ENCODE measurements at places on chromosomes 3 and 15.

DNA sequence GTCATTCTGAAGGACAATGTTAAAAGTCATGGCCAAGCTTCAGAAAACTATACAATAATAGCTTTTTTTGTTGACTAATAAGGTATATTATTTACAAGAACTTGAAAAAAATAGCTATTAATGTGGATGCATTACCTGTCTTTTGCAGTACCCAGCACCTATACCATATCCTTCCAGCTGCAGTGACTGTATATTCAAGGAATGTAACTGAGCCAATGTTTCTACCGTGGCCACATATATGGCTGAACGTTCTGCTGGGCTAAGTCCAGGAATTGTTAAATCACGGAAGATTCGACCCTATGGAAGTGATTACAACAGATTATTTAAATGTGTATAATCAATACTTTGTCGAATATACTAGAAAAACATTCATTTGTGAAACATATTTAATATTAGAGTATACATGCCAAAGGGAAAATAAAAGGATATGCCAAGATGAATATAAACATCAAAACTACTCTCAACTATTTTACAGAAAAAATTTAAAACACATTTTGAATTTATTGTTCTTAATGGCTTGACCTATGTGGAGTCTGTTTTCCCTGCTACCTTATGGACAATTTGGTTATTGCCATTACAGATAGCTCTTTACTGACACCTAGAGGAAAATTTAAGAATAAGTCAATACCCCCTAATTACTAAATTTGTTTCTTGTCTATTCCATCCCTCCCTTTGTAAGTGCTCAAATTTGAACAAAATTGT, 17.6 kb downstream of the ACAD11 start:
- no peak for DNase-seq

DNA sequence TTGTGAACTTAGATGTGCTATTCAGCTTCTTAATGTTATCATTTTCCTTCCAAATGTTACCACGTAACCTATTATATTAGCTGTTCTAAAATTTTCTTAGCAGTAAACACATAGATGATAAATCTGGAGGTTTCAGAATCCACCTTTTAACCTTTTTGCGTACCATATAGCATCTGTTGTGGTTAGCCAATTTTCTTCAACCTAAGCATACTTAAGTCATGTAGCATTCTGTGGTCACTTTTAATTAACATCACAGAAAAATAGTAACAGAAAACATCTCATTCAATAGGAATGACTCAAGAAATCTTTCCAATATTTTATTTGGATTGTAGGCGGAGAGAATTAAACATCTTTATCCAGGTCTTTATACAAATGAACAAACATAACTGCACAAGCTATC, 1465.3 kb upstream of the GBE1 start:
- DNase-seq, result no peak

DNA sequence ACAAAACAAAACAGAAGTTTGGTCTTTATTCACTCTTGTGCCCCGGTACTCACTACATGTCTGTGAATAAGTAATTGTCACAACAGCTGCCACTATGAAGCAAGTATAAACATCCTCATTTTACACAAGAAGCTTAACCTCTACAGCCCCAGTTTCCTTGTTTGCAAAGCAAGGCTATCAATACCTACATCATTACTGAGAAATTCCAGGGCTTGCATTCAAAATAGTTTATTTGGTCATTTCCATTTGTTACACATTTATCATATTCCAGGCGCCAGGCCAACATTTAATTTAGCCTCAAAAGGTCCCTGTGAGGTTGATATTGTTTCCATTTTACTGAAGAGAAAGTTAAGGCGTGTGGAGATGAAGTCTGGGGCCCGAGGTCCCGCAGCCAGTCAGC, 161.4 kb upstream of the LRTM1 start:
- no peak for DNase-seq

GRCh38 chr15:31298707-31299172, 27.9 kb upstream of the KLF13 start:
- DNase-seq, result no peak

DNA sequence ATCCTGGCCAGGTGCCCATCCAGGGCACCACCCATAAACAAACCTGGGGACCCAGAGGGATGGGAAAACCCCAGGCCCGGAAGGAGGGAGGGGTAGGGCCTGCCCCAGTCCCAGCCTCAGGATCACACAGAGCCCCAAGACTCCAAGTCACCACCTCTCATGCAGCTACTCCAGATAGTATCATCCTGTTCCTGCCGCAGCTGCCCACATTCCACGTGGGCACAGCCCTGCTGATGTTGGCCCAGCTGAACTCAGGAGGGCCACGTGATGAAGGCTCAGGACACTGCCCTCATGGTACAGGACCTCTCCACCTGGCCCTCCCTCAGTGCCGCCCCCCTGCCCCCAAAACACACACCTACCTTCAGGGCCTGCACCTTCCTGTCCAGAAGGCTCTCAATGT, 69.5 kb downstream of the CACNA2D2 start:
- DNase-seq, result no peak

DNA sequence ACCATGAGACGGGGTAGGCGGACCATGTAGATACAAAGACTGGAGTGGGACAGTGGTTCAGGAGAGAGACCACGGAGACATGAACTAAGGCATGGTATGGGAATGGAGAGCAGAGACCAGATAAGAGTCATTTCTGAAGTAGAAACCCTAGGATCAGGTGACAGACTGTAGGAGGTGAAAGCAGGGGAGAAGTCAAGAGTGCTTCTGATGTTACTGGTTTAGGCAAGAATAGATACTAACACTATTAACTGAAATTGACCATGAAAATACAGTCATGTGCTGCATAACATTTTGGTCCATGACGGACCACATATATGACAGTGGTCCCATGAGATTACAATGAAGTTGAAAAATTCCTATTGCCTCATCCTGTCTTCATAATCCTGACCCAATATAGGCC, 41.7 kb downstream of the RASGRP1 start:
- DNase-seq, result no peak

GRCh38 chr3:40532252-40532651, 7.5 kb downstream of the ZNF621 start:
- no peak for DNase-seq

DNA sequence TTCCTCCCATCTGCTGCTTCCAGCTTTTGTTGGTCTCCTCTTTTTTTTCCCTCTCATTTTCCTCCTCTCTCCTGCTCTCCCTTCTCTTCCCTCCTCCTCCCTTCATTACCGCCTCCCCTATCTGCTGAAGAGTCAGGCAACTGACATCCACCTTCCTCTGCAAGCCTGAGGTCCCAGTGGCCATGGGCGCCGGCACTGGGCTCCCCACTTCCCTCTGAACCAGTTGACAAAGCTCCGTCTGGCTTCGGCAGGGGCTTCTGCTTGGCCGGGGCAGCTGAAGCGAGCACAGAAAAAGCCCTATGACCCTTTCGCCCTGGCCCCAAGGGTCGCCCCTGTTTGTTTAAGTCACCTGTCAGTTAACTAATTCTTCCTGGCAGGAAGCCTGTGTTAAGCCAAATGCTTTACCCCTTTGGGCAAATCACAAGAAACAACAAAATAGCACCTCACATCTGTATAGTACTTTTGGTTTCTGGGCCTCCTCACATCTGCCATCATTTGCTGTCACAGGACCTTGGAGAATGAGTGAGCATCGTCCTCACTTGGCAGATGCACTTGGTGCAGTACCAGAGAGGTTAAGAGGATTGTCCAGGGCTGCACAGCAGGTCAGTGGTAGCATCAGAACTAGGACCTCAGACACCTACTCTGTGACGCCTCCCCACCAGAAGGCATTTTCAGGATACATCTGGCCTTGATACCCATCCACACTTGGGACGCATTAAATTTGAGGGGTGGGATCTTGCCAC, 27.7 kb downstream of the ITGA11 start:
- no peak for DNase-seq

GRCh38 chr3:38157595-38157994, 7.7 kb upstream of the OXSR1 start:
- no peak for DNase-seq

DNA sequence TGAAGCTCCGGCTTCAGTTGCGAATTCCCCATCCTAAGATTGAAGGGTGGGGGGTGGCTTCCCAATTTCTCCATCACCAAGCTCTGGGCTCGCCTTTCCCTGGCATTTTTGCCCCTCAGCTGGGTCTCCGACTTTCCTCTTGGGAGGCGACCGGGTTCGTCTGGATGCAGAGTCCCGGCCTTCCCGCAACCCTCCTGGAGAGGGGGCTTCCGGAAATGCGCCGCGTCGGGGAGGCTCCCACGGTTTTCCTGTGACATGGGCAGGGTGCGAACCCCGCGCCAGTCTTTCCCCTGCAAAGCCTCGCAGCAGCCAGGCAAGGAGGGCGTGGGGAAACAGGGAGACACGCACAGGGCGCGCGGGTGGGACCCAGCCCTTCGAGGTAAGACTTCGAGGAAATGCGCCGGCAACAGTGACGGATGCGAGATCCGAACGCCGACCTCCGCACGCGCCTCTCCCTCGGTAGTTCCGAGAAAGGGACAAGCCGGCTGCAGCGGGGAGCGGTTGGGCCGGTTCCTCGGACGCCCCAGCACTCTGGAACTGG, 466 bp upstream of the HCN4 start:
- no peak for DNase-seq

GRCh38 chr15:67047149-67047661, 18.2 kb upstream of the SMAD3 start:
- no peak for DNase-seq

DNA sequence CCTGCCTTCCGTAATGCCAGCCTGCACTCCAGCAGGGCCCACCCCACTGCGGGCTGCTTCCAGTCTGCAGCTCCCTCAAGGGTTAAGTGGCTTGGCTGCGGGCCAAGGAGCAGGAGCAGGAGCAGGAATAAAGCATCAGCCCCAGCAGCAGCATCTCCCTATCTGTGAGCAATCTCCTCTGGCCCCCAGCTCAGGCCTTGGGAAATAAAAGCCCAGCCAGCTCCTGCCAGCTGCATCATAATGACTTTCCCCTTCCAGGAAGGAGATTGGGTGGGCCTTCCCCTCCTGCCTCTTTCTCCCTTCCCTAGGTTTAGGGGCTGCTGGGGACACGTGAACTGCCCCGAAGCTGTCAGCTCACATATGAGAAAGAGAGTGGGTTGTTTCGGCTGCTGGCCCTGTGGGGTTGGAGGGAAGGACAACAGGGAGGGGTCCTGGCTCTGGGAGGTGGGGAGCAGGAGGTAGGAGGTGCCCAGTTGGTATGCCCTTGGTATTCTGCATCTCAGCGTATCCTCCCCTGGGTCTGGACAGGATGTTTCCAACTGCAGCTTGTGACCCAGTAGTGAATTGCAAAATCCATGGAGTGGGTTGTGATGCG, 34.6 kb upstream of the FGD5 start:
- no peak for DNase-seq

DNA sequence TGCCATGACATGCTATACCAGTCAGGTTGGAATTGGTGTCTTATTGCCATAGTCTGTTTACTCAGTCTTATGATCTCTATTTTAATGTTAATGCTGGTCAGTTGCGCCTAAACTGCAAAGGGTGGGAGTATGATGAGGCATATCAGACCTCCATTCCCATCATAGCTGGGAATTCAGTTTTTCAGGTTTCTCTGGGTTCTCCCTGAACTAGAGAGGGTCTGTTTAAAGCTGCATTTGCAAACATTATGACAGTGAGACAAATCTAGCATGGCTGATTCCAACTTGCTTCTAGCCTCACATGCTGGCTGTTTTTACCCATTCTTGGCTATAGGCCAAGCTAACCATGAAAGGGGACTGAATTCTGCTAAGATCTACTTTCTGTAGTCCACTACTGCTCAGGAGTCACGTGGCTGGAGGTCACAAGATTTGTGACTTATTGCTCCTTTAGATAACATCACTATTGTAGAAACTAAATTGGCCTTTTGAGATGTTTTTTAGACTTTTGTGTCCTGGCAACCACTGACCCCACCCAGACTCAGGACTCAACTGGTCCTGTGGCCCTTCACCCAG, 96.5 kb downstream of the TGFBR2 start:
- no peak for DNase-seq

GRCh38 chr3:43369404-43370292, 83.3 kb downstream of the SNRK start:
- DNase-seq, result no peak

DNA sequence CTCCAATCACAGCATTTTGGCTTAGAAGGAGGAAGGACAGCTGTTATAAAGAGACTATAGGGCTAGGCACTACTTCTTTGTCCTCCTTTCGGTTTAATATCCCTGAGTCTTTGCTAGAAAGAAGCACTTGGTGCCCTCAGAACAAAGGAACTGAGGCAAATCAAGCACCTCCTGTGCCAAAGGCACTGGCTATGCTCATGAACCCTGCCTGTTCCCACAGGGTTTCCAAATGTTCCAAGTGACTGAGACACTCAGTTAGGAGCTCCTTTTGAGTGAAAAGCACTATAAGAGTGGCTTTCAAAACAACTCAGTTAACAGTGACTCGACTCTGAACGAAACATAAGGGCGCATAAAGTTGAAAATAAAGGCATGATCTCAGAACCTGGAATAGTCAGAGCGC, 25.0 kb downstream of the TBC1D2B start:
- no peak for DNase-seq

DNA sequence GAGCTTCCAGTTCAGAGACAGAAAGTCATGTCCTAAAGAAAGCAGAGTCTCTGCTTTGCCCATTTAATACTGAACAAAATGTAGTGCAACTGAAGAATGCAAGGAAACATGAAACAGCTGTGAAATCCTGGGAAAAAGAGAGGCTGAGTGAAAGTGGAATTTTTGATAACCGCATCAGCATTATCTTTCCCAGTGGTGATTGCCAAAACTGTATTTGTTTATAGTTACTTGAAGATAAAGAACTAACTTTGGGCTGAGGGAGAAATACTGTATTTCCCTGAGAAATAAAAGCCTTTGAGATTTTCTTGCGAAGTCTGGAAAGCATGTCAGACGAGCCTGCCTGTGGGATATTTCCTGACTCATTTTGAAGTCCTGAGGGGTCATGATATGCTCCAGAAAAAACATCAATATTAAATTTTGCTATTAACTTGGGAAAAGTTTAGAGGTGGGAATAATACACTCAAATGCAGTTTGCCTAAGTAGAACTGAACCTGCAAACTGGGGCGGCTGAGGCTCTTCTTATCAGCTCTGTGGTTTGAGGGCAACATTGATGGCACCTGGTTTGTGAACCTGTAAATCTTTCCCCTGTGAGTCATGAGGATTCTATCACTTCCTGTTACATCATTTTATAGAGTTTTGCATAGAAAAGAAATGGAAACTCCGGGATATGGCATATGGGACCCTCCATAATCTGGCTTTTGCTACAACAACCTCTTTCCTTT, 855.3 kb downstream of the MCTP2 start:
- DNase-seq, result no peak

GRCh38 chr3:134903837-134904236, 108.8 kb downstream of the EPHB1 start:
- DNase-seq, result no peak

- DNase-seq, result no peak
These were observed 161.5 kb upstream of the TPM1 start for GRCh38 chr15:62881056-62881455.

DNA sequence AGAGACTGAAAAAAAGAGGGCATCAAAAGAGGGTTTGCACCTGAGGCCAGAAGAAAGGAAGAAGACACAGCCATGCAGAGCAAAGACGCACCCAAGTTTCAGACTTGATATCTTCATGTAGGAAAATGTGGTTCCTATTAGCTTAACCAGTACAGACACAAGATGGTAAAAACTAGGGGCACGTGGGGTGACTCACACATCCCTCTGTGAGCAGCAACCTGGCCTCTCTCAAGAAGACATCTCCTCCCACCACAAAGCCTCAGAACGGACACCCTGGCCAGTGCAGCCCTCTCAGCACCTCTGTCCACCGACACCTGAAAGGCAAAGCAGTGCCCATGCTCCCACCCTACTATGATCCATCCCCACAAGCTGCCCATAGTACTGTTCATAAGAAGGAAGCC, 33.3 kb downstream of the GLB1 start:
- no peak for DNase-seq
